ENCODE measurements at places on chromosomes 6 and 20. TPM values are rescaled to one million over a fixed set of nuclear protein-coding genes. Genes with fewer than 3 reads are reported as not detected.

- H3K27me3 ChIP-seq: no peaks in the 10 kb centered on the region
- H3K4me3 ChIP-seq: no peak overlapping the region
- H3K27ac ChIP-seq: peak overlapping the region; percentile 7
Measured at GRCh38 chr20:4297127-4297826, 281.9 kb upstream of the RNF24 start.

DNA sequence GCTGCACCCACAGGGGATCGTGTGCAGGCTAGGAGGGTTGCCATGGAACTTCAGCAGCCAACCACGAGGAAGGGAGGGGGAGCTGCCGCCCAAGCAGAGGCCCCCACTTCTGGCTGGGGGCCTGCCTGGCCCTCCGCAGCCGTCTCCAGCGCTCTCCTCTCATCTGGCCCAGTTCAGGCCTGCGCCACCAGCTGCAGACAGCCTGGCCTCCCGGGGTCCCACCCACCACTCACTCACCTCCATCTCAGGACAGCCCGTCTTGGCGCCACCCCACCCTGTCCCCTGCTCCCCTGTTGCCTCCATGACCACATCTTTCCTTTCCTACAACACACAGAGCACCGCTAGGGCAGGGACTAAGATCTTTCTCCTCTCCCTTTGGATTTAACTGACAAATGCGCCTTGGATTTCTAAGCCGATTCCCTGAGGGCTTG lies 98.7 kb downstream of the ANKRD60 start:
- DNase-seq: peak; percentile 46
- no peak overlapping the region for H3K27ac ChIP-seq
- peaks cover 6% of the 10 kb centered on the region for H3K4me1 ChIP-seq

DNA sequence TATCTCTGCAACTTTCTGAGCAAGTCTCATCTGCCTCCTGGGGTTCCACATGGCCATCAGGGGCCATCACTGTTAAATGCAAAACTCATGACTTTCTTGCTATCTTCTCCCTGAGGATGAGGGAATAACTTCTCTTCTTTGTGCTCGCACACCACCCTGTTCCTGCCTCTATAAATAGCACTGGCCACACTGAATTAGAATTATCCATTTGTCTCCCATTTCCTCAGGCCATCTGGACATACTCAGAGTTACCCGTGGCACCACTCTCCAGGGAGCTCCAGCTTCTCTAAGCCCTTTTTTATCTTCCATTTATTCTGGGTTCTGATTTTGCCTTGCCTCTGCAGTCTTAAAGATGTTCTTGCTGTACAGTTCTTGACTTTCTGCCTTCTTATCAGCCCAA lies 72.8 kb upstream of the ECI2 start:
- no peak for DNase-seq
- H3K4me1 ChIP-seq: peaks cover 17% of the 10 kb centered on the region
- H3K27me3 ChIP-seq: no peaks in the 10 kb centered on the region
- no peak overlapping the region for H3K4me3 ChIP-seq

DNA sequence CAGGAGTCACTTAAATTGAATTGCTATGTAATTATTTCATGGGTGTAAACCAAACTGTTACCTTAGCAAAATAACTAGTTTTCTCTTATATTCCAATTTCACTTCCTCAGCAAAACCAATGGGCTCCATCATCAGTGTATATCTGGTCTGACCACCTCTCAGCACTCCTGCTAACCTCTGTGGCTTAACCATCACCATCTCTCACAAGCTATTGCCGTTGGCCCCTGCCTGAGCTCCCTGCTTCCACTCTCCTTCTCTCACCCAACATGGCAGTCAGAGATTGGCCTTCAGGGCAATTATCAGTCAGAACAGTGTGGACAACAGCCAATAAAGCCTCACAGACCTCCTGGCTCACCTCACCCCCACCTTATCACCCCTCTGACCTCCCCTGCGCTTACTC lies 124.0 kb downstream of the CARMIL1 start:
- no peak overlapping the region for H3K27ac ChIP-seq
- no peak overlapping the region for H3K4me3 ChIP-seq
- no peak for DNase-seq
- no peaks in the 10 kb centered on the region for H3K36me3 ChIP-seq
- no peaks in the 10 kb centered on the region for H3K27me3 ChIP-seq

DNA sequence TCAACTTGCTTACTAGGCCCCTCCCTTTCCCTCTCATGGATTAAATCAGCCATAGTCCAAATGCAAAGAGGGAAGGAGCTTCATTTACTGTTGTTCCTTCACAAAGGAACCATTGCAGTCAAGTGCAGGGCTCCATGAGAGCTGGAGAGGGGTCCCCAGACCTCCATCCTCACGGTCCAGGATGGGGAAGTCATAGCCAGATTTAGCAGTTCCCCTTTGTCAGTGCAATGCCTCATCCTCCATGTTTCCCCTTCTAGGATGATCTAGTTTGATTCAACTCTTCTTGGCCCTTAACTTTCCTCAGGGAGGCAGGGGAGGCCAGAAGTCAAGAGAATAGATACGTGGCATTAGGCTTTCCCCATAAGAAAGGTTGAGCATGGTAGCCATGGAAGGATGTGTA lies 66.5 kb upstream of the FUCA2 start:
- H3K4me1 ChIP-seq: no peaks in the 10 kb centered on the region
- no peak overlapping the region for H3K27ac ChIP-seq
- H3K4me3 ChIP-seq: no peak overlapping the region
- no peak for DNase-seq
- no peaks in the 10 kb centered on the region for H3K36me3 ChIP-seq

- H3K4me1 ChIP-seq: no peaks in the 10 kb centered on the region
- H3K27me3 ChIP-seq: no peaks in the 10 kb centered on the region
- H3K36me3 ChIP-seq: no peaks in the 10 kb centered on the region
- DNase-seq: no peak
- no peak overlapping the region for H3K4me3 ChIP-seq
Measured at GRCh38 chr20:12287575-12287974, 369.9 kb downstream of the BTBD3 start.

GRCh38 chr20:32753731-32754130 lies 8.5 kb upstream of the DNMT3B start:
- no peaks in the 10 kb centered on the region for H3K4me1 ChIP-seq
- H3K27ac ChIP-seq: no peak overlapping the region
- no peaks in the 10 kb centered on the region for H3K36me3 ChIP-seq
- no peak overlapping the region for H3K4me3 ChIP-seq

GRCh38 chr6:37551002-37551401 lies 51.3 kb upstream of the CCDC167 start:
- no peaks in the 10 kb centered on the region for H3K36me3 ChIP-seq
- no peak overlapping the region for H3K4me3 ChIP-seq
- no peak overlapping the region for H3K27ac ChIP-seq
- peaks cover 12% of the 10 kb centered on the region for H3K4me1 ChIP-seq

- DNase-seq: no peak
- H3K27ac ChIP-seq: no peak overlapping the region
- H3K36me3 ChIP-seq: no peaks in the 10 kb centered on the region
- no peaks in the 10 kb centered on the region for H3K27me3 ChIP-seq
- H3K4me3 ChIP-seq: no peak overlapping the region
Measured at GRCh38 chr20:53782612-53783246, 189.1 kb upstream of the ZNF217 start.

- H3K4me1 ChIP-seq: peaks cover 54% of the 10 kb centered on the region
- DNase-seq: no peak
- no peaks in the 10 kb centered on the region for H3K27me3 ChIP-seq
- H3K36me3 ChIP-seq: peaks cover 26% of the 10 kb centered on the region
Measured at GRCh38 chr6:33433001-33433543, 13.2 kb downstream of the SYNGAP1 start.

- no peak for DNase-seq
- H3K27ac ChIP-seq: no peak overlapping the region
- no peaks in the 10 kb centered on the region for H3K27me3 ChIP-seq
- no peaks in the 10 kb centered on the region for H3K36me3 ChIP-seq
- H3K4me3 ChIP-seq: no peak overlapping the region
Measured at GRCh38 chr6:148261470-148261869, 81.2 kb upstream of the SASH1 start.

DNA sequence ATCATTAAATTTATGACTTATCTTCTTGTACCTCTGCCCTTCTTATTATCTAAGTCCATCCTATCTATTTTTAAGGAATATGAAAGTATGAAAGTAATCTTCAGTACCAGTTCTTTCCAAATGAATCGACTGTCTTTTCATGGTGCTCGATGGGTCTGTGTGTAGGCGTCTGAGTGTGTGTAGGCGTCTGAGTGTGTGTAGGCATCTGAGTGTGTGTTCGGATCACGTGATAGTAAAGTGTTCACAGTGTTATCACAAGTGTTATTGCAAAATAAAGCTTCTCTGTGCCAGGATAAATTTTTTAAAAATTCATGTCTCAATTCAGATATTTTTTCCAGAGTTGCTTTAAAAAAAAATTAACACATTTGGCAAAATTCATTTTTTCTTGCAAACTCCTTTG lies 58.3 kb downstream of the BMP6 start:
- peaks cover 28% of the 10 kb centered on the region for H3K4me1 ChIP-seq
- no peaks in the 10 kb centered on the region for H3K27me3 ChIP-seq
- H3K36me3 ChIP-seq: no peaks in the 10 kb centered on the region
- no peak for DNase-seq
- H3K27ac ChIP-seq: no peak overlapping the region
- H3K4me3 ChIP-seq: no peak overlapping the region

DNA sequence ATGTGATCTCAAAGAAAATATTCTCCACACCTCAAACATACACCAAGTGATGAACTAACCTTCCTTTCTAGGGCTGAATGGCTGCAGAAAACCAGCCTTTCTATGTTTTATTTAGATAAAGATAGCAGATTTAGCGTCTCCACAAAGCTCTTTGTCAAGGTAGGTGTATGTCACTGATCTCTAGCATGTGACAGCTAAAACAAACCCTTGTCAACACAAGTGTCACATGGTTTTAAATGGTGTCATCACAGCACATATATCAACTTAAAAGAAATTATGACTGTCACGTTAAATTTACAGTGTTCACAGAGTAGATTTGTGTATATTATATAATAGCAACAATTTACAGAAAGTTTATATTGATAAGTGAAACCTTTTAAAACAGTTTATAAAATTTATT lies 58.3 kb downstream of the TENT5A start:
- no peaks in the 10 kb centered on the region for H3K4me1 ChIP-seq
- H3K36me3 ChIP-seq: no peaks in the 10 kb centered on the region
- H3K27me3 ChIP-seq: no peaks in the 10 kb centered on the region
- no peak overlapping the region for H3K4me3 ChIP-seq
- H3K27ac ChIP-seq: no peak overlapping the region

GRCh38 chr20:19769507-19769906 lies 11.4 kb downstream of the RIN2 start:
- no peak overlapping the region for H3K27ac ChIP-seq
- H3K4me3 ChIP-seq: no peak overlapping the region
- no peaks in the 10 kb centered on the region for H3K27me3 ChIP-seq
- peaks cover 27% of the 10 kb centered on the region for H3K4me1 ChIP-seq

- no peaks in the 10 kb centered on the region for H3K36me3 ChIP-seq
- no peaks in the 10 kb centered on the region for H3K4me1 ChIP-seq
- H3K4me3 ChIP-seq: no peak overlapping the region
- H3K27ac ChIP-seq: no peak overlapping the region
- DNase-seq: no peak
Measured at GRCh38 chr20:5480824-5481600, 164.3 kb upstream of the PROKR2 start.

- H3K36me3 ChIP-seq: no peaks in the 10 kb centered on the region
- H3K4me1 ChIP-seq: no peaks in the 10 kb centered on the region
- peaks cover 7% of the 10 kb centered on the region for H3K27me3 ChIP-seq
- H3K27ac ChIP-seq: no peak overlapping the region
- peak overlapping the region; percentile 45 for H3K4me3 ChIP-seq
Measured at GRCh38 chr6:135183002-135183531, 2.0 kb downstream of the MYB start.

- H3K27me3 ChIP-seq: no peaks in the 10 kb centered on the region
- H3K36me3 ChIP-seq: no peaks in the 10 kb centered on the region
- no peak overlapping the region for H3K27ac ChIP-seq
- no peak overlapping the region for H3K4me3 ChIP-seq
- H3K4me1 ChIP-seq: no peaks in the 10 kb centered on the region
- no peak for DNase-seq
Measured at GRCh38 chr6:16205377-16206144, 32.8 kb upstream of the GMPR start.

GRCh38 chr20:19913349-19913748 lies 103.8 kb upstream of the NAA20 start:
- no peak overlapping the region for H3K27ac ChIP-seq
- H3K36me3 ChIP-seq: no peaks in the 10 kb centered on the region
- no peaks in the 10 kb centered on the region for H3K4me1 ChIP-seq
- DNase-seq: no peak
- no peaks in the 10 kb centered on the region for H3K27me3 ChIP-seq

GRCh38 chr20:59022754-59023153 lies 3.5 kb downstream of the TUBB1 start:
- DNase-seq: no peak
- H3K36me3 ChIP-seq: peaks cover 25% of the 10 kb centered on the region
- H3K27ac ChIP-seq: no peak overlapping the region
- H3K4me3 ChIP-seq: no peak overlapping the region

The SIRPD gene
- not detected for total RNA-seq

The SIRPG gene
- not detected for total RNA-seq

The HLA-DOA gene
- 2.6 TPM for total RNA-seq

The FIG4 gene
- total RNA-seq: 9.6 TPM

The POLR1C gene
- 13.5 TPM for total RNA-seq

The CLDN20 gene
- not detected for total RNA-seq

The GPX6 gene
- not detected for total RNA-seq

The RBPJL gene
- not detected for total RNA-seq

The UNC93A gene
- total RNA-seq: not detected

The NFKBIL1 gene
- total RNA-seq: 18.4 TPM

The OTOR gene
- total RNA-seq: not detected
